Stimulated activated CD8-positive, alpha-beta memory T cell treated with anti-CD3 and anti-CD28 coated beads, Interleukin-4, amount 100 ng/mL, for 1 hour (primary cell): ENCODE measurements at places on chromosomes 13 and 19.

- DNase-seq = no peak
Observed at GRCh38 chr19:48644355-48644754, 1.6 kb downstream of the CA11 start.

- DNase-seq = no peak
Observed at GRCh38 chr13:85520445-85520844, 278.8 kb downstream of the SLITRK6 start.

DNA sequence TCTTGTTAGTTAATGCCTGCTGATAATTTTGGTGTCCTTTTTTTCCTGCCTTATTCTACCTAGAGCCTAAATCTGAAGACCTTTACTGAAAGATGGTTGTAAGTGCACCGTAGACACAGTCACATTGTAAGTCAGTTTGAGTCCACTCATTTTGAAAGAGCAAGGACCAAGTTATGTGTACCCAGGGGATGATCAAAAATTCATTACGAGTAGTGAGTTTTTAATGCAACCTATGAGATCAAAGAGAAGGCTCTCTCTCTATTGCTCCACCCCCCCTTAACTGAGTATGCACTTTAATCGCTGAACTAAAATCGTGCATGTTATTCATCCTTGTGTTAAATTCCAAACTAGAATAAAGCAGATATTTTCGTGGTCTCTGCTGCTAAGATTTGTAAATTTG lies 1.8 kb downstream of the RAP2A start:
- no peak for DNase-seq

- DNase-seq = no peak
Observed at GRCh38 chr13:58919551-58919950, 1244.2 kb downstream of the DIAPH3 start.
